ENCODE measurements at places on chromosomes 5 and 9.

DNA sequence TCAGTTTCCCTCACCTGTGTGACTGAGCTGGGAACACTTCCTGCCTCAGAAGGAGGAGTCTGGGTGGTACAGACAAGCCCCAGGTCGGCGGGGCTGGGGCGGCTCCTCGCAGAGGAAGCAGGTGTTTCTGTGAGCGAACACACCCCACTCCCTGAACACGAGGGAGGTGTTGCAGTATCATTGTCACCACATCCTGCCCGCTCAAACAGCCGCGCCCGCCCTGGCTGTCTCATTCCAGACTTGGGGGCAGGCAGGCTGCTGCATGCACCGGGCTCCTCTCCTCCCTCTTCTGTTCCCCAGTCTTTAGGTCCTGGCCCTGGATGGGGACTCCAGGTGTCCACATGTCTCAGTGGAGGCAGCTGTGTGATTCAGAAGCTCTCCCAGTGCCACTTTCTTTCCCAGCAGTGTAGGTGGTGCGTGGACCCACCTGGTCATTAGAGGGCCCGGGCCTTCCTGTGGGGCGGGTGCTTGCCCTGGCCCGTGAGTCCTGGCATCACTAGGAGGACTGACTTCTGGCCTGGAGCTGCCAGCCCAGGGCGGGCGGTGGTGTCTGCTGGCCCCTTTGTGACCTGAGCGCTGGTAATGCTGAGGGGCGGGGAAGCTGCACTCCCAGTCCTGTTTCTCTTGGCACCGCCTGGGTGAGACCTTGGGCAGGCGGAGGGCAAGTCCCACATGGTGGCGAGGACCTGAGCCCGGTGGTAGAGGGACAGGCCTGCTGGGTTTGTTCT is 18.3 kb upstream of the PHYHD1 start:
- DNase-seq = no peak

- no peak for DNase-seq
Measured at GRCh38 chr9:109956717-109957440, 176.9 kb downstream of the PALM2AKAP2 start.

- DNase-seq = no peak
Measured at GRCh38 chr5:37247496-37247895, 1.7 kb downstream of the CPLANE1 start.

DNA sequence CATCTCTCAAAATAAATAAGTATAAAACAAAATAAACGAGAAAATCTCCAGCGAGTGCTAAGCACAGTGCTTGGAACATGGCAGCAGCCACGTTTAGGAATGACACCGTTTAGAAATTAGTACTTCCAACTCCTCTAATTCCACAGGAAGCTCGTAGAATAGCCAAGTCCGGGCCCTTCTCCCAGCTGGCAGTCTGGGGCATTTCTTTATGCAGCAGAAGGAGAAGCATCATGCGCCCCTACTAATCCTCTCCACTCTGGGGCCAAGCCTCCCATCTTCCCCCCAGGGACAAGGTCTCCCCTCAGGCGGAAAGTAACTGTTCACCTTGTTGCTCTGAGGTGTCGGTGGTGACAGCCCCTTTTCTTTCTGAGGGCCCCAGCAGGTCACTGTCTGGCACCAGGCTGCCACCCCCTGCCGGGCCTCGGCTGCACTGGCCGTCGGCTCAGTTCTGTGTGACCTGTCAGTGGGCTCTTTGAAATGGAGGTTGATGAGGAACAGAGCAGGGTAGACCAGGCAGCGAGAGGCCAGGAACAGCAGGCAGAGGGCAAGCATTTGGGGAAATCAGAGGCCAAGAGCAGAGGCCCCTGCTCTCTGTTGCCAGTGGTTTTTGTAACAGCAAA is 113.5 kb upstream of the WWC1 start:
- DNase-seq = no peak

DNA sequence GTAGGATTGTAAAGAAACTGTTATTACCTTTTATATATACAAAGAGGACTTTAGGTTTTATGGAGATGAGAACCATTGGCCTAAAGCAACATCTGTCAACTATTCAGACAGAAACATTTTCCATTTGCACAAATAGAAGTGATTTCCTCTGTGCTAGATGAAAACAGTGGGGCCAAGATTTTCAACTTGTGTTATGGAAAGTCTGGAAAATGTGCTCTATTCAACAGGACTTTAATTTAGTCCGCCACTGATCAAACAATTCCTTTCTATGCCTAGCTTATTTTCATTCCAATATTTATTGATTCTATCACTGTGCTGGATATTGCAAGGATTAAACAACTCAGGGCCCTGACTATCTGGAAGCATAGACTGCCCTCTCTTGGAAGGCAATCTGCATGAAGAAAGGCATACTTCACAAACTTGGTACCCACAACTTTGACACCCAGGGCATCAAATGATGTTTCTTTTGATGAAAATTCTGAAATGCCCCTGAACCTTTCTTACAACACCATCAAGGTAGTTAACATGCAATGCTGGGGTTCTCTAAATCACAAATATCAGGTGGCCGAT is 126.6 kb upstream of the HMHB1 start:
- DNase-seq = no peak

DNA sequence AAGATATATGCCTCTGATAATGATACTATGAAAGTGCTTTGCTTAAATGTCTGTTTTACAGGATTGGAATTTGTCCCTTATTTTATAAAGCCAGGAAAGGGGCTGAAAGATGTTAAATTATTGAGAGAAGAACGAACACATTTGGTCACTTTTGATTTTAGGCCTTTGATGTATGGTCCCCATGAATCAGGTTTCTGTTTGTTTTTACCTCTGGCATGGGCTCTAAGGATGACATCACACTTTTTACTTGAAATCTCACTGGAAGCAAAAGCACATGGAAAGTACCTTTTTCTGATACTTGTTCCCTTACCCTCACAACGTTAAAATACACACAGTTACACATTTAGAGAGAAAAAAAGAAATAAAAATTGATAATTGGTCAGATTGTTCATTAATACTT is 6.9 kb downstream of the OTULIN start:
- DNase-seq = no peak

- peak; percentile 56 for DNase-seq
Measured at GRCh38 chr5:159156426-159157238, 52.7 kb downstream of the RNF145 start.

DNA sequence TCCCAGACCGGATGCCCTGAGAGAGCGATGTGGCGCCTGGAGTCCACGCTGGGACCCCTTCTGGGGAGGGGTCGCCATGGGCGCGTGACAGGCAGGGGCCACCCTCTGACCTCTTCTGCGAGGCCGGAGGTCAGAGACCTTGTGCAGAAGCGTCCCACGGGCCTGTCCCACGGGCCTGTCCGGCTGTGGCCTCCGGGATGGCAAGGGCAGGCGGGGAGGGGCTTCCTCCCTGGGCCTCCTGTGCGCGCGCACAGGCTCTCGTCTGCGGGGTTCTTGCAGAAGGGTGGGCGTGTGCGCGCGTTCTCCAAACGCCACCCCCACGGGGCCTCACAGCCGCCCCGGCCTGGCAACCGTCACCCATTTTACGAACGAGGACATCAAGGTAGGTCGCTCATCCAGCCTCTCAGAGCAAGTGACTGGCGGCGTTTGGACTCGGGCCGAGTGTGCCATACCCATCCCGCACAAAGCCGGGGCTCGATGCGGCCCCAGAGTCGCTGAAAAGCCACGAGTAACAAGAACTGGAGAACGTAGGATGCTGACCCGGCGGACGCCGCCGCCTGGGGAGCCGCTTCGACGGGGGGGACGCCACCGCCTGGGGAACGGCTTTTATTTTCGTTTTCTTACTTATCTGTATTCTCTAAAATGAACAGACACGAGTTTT is 897 bp downstream of the AHRR start:
- DNase-seq = no peak

DNA sequence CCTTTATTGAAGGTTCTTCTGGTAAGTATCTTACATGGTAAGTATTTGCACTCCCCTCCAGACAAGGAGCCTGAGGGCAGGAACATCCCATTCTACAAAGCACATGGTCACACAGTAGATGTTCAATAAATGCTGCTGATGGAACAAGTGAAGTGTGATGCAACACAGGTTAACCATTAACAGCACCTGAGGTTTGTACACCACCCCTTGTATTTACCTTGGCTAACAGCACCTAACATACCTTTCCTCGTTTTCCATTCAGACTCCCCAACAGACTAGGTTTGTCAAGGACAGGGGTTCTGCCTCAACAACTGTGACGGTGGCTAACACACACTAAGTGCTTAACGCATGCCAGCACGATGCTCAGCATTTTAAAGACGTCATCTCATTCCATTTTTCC is 213.6 kb downstream of the MAPKAP1 start:
- DNase-seq = no peak

GRCh38 chr5:149614034-149614907 is 33.0 kb downstream of the ARHGEF37 start:
- no peak for DNase-seq

DNA sequence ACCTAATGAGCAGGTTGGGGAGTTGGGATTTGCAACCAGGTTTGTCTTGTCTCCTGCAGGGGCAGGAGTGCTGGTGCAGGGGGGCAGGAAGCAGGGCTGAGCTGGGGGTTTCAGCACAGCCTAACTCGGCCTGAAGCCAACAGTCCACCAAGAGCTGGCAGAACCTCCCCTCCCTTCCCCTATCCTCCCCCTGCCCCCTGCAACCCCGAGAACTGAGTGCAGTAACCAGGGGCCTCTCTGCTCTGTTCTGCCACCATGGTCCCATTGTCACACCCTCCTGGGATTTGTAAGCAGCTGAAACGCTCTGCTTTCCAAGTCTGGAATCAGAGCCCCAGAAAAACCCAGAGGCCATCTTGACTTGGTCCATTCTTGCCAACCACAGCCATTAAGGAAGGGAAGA is 72.9 kb downstream of the ARHGEF37 start:
- no peak for DNase-seq

GRCh38 chr5:119452060-119452372 is 281 bp upstream of the HSD17B4 start:
- no peak for DNase-seq

- no peak for DNase-seq
Measured at GRCh38 chr9:71485326-71485725, 283.0 kb downstream of the CEMIP2 start.

DNA sequence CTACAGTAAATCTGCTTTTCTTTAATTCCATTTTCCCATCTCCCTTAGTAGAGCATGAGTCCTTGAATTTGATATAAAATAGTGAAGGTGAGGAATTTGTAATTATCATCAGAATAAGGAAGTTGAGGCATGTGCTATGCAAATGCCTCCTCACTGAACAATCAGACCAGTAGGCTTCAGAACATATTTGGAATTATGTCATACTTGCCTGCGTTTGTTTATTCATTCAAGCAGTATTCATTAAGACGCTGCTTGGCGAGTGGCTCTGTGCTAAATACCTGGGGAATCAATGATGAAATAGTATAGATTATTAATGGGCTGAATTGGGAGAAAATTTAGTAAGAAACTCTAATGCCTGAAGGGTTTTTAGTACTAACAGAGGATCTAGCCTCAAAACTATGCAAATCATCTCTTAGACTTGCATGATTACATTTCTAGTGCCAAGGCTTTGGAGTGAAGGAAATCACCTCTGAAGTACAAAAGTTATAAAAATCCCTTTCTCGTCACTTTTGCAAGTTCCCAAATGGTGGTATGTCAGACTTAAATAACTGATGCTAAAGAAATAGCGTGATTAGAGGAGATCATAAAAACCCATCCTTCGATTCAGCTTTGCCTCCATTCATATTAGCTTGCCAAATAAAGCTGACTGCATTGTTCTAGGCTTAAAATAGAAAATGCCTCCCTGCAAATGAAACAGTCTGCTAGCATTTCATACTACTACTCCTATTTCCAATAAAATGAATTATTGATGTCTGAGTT is 141.7 kb downstream of the PCSK5 start:
- DNase-seq = no peak

DNA sequence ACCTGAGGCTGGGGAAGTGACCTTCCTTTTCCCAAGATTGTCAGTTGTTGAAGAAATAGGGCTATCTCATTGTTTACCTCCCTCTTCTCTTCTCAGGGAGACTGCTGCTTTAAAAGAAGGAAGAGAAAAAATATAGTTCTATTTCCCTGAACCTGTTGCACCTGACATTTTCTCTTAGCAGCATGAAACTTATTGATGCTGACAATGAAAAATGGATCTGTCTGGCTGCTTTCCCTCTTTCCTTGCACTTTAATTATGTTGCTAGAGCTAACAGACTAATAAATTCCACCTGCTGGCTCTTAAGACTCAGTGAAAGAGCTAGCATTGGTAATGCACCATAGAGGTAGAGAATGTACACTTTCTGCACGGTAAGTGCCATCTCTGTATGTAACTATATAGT is 6.2 kb upstream of the CKMT2 start:
- DNase-seq = no peak

GRCh38 chr9:12783767-12784460 is 9.1 kb downstream of the LURAP1L start:
- DNase-seq = no peak

DNA sequence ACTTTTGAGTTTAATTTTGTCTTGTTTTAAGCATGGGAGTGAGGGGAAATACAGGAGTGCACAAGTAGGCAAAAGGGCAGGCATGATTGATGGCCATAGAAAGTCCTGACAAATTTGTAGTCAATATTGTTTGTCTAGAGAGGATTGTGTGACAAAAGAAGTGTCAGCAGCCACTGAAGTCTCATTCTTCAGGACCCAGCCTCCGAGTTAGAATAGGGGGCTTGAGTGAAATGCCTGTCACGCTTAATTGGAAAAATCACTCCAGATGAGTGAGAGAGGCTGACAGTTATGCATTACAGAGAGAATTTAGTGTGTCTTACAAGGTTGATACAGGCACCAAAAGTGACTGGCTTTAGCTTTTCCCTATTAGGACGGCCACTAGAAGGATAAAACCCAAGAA is 81.9 kb upstream of the RPS23 start:
- DNase-seq = no peak

DNA sequence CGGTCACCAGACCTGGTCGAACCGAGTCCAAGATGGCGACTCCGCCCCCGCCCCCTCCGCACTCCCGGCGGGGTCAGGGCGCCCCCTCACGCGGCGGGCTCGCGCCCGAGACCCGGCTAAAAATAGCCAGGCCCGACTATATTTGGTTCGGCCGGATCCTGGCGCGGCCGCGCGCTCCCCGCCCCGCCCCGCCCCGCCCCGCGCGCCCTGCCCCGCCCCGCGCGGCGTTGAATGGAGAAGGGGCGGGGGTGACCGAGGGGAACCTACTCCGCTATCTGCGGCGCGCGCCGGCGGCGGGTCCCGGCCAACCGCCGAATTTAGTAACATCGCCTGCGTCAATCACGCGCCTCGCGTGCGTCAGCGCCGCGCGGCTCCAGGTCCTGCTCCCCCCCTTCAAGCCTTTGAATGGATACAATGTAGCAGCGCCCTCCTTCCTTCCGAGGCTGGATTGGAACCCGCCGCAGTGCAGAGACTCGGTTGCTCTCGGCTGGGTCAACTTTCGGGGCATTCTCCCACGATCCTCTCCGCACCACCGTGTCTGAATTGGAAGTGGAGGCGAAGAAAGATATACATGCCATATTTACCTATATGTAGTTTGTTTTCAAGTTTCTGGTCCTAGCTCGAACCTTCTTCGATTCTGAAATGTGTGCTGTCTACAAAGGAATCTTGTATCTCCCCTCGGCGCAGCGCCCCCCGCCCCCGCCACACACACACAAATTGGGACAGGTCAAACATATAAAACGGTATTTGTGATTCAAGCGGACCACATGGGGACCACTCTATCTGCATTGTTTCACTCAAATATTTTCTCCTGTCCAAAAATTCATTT is 1.6 kb upstream of the NR4A3 start:
- DNase-seq = peak; percentile 79

Data from GM04504 (cell line).